ENCODE measurements at places on chromosomes 2 and 18. TPM values are rescaled to one million over a fixed set of nuclear protein-coding genes. Genes with fewer than 3 reads are reported as not detected.

RESP18 gene
- polyA plus RNA-seq = not detected

LYPD6B gene
- polyA plus RNA-seq = not detected

UGT1A3 gene
- polyA plus RNA-seq = 0.17 TPM

DNA sequence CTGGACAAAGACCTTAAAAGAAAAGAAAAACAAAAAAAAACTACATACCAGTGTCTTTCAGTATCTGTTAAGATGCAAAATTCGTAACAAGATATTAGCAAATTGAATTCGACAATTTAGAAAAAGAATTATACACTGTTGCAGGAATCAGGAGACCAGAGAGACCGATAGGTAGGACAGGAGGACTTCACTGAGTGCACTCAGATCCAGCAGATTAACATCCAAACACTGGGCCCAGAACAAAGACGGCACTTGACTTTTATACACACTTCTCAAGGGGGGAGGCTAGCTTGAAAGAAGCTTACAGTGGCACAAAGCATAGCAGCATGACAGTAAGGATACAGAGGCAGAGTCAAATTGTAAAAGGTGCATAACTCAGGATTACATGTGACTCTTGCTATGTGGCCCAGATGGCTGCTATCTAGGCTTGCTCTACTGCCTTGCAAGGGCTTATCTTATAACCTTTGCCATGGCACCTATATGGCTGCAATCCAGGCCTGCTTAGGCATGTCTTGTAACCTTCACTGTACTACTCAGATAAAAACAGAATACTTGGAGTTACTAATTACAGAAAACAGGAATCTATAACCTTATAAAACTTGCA, 507.3 kb upstream of the LRRTM4 start:
- no peak for DNase-seq

DNA sequence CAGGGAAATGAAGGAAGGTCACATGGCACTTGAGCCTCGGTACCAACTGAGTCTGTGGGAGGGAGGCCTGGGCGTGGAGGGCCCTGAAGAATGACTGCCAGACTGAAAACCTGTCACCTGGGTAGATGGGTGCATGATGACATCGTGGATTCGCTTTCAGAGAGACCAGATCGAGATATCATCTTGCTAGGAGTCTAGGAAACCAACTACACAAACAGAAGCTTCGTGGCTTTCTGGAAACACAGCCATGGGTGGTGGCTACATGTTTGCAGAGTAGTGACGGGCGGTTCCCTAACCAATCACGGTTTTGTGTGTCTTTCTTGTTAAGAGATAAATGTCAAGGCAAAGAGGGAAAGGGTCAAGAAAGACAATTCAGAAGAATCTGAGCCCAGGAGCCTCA, 155.0 kb downstream of the EIPR1 start:
- DNase-seq = peak; percentile 14

DNA sequence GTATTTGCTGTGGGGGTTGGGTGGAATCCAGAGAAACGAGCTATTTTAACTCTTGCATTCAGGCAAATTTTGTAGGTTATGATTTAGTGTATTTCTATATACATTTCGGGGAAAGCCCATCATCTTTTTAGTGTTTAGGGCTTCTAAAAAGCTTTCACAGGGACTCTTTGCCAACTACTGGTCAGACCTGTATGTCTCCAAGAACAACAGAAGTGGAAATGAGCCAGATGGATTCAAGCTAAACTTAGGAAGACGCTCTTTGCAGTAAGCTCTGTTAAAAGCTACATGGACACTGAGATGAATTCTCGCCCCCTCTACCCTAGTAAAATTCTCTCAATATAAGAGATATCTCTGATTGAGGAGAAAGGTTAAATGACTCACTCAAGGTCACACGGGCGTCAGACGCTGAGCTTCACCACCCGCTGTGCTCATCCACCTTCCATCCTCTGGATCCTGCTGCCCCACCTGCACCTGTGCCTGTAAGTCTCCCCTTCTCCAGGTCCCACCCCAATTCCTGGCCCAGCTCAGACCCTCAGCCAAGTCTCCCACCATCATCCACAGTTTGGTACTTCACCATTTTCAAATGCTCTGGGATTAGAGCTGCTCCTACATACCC, 85.6 kb downstream of the MARCHF4 start:
- no peak for DNase-seq

DNA sequence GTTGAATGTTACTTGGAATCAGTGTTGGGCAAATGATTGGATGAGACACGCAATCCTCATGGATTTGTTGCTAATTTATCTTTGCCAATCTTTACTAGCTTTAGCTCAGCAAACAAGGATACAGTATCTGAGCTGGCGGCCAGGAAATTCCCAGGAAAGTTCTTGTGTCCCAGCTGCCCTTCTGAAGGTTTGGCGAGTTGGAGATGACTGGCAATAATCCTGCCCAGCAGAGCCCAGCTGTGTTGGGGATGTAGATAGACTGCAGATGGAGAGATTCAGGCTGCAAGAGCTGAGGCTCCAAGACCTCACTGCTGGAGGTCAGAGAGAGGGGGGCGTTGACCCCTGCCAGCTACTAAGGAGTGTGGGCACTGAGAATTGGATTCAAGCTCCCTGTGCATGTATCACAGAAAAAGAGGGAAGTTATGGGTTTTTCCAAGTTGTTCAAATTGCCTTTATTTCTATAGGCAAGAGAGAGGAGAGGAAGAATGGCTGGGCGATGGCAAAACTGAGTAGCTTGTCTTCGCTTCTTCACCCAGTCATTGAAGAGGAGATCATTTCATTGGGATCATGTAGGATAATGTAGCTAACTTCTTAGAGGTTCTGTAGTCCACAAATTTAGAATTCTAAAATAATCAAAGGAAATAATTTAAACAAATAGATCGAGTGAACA, 506.8 kb upstream of the LRATD1 start:
- DNase-seq = no peak

DNA sequence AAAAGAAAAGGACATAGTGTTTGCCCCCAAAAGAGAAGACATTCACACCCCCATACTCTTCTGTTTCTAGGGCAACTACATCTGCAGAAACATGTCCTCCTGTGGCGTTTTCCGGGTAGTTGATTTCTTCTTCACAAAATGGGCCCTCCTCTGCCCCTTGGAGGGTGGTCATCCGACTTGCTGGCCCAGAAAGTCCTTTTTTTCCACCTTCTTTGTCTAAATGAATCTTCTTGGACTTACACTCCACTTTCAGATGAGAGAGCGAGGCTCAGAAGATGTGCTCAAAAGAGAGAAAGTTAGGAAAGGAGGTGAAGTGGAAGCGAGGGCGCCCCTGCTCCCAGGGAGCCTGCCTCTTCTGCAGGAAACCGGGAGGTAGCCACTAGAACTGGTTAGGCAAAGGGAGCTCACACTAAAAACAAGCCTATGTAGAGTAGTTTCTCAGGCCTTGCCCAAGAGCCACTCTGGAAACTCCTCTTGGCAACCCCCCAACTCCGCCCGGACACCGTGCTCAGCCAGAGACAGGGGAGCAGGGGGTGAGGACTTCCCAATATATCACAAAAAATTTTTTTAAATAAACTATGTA, 10.2 kb upstream of the SIX3 start:
- no peak for DNase-seq

Data from A549 (cell line).